CD4-positive, alpha-beta memory T cell (primary cell): ENCODE measurements at places on chromosomes 3 and 15. TPM values are rescaled to one million over a fixed set of nuclear protein-coding genes. Genes with fewer than 3 reads are reported as not detected.

- no peak overlapping the region for H3K4me3 ChIP-seq
- no peaks in the 10 kb centered on the region for H3K36me3 ChIP-seq
- no peak overlapping the region for H3K27ac ChIP-seq
- no peak for DNase-seq
- no peaks in the 10 kb centered on the region for H3K4me1 ChIP-seq
These were observed 51.6 kb downstream of the GATM start for GRCh38 chr15:45326741-45327140.

GRCh38 chr3:168608926-168609325 lies 513.2 kb upstream of the GOLIM4 start:
- H3K4me1 ChIP-seq, result no peaks in the 10 kb centered on the region
- no peaks in the 10 kb centered on the region for H3K27me3 ChIP-seq
- no peak overlapping the region for H3K4me3 ChIP-seq
- no peak for DNase-seq
- no peak overlapping the region for H3K27ac ChIP-seq

DNA sequence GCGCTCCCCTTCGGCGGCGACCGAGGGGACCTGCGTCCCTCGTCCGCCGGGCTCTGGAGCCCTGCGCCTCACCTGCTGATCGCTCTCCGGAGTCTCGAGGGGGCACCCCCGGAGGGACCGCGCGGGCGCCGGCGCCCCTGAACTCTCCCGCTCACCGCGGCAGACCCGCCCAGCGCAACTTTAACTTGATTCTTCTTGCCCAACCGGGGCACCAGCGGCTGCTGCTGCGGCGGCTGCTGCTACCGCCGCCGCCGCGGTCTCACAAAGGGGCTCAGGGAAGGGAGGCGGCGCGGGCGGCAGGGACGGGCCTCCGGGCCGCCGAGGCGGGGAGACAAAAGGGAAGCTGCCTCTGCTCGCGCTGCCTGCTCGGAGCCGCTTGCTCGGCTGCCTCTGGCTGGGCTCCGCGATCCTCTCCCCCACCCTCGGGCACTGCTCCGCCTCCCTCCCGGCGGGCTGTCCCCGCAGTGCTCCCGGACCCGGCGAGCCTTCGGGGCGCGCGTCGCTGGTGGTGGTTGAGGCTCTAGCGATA lies at the start of gene PPM1L:
TSS of gene PPM1L (plus strand) at position 456 of the 529 bp plus-strand sequence.
- peaks cover 24% of the 10 kb centered on the region for H3K4me1 ChIP-seq
- H3K36me3 ChIP-seq, result no peaks in the 10 kb centered on the region
- peak within 1 kb of the TSS; percentile 69 for H3K27ac ChIP-seq
- H3K27me3 ChIP-seq, result no peaks in the 10 kb centered on the region
- H3K4me3 ChIP-seq, result peak within 1 kb of the TSS; percentile 96

The TRIM42 gene
- not detected for total RNA-seq

The CCK gene
- not detected for total RNA-seq

DNA sequence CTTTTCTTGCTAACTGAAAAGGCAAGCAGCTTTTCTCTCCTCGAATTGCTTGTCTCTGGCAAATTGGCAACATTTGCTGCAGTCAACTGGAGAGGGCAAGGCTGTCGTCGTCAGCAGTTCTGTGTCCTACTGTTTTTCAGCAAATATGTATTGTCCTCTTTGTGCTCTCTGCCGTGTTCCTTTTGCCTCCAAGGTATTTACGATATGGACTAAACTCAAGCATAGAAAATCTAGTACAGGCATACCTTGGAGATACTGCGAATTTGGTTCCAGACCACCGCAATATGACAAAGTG lies 558 bp upstream of the SLC30A4 start:
- H3K36me3 ChIP-seq, result no peaks in the 10 kb centered on the region
- no peak overlapping the region for H3K27ac ChIP-seq
- H3K4me1 ChIP-seq, result peaks cover 15% of the 10 kb centered on the region
- H3K27me3 ChIP-seq, result no peaks in the 10 kb centered on the region
- peak overlapping the region; percentile 62 for H3K4me3 ChIP-seq
